ENCODE measurements at places on chromosomes 1 and 21.

GRCh38 chr1:24252185-24252780 lies 65.2 kb upstream of the IFNLR1 start:
- no peak for DNase-seq

GRCh38 chr1:26317612-26318337 lies at the start of gene CD52:
CD52 (plus strand) TSS chr1:26317958; CDS start chr1:26318018, 60 bp downstream.
- DNase-seq = no peak

DNA sequence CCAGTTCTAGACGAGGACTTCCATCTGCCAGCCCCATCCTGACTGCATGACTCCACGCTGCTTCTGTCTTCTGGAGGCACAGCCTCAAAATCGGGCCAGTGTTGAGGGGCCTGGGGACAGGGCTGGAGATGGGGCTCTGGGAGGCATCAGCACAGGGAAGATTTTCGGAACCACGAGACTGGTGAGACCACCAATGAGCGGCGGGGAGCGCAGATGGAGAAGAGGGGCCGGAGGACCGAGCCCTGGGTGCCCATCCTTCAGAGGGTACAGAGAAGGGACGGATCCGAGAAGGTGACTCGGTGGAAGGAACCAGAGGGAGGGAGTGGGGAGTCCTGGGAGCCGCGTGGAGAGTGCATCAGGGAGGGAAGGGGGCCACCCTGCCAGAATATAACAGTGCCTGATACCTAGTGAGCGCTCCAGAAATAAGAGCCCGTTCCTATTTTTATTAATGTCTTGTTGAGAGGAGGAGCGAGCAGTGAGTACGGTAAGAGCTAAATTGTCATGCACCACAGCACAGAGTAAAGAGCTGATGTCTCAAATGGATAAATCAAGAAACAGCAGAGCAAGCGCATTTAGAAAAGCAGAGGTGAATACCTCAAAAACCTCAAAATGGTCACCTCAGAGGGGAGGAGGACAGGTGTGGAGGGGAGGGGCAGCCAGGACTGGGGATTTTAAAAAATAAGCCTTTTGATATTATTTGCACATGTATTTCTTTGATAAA lies 26.2 kb upstream of the KIF26B start:
- no peak for DNase-seq

DNA sequence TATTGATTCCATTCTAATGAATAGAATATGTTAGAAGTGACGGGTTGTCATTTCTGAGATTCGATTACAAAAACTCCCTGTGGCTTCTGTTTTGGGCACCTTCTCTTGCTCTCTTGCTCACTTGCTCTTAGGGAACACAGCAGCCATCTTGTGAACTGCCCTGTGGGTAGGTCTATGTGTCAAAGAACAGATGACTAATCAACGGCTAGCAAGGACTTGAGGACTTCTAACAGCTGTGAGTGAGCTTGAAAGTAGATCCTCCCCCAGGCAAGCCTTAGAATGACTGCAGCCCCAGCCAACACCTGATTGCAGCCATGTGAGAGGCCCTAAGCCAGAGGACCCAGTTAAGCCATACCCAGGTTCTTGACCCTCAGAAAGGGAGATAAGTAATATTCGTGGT lies 49.3 kb downstream of the AZIN2 start:
- DNase-seq = no peak

- no peak for DNase-seq
Observed at GRCh38 chr1:201648066-201648906, 109.4 kb downstream of the NAV1 start.

GRCh38 chr1:152565535-152566215 lies 905 bp downstream of the LCE3E start:
- DNase-seq = no peak

GRCh38 chr1:33031506-33031905 lies 5.2 kb downstream of the AK2 start:
- DNase-seq = no peak

GRCh38 chr1:39683591-39684312 lies 7.5 kb downstream of the HPCAL4 start:
- no peak for DNase-seq

- DNase-seq = no peak
Observed at GRCh38 chr1:903721-904271, 19.9 kb upstream of the SAMD11 start.

- no peak for DNase-seq
Observed at GRCh38 chr1:109975718-109976117, 8.8 kb upstream of the AHCYL1 start.

GRCh38 chr1:206909161-206909882 lies 12.1 kb downstream of the IL24 start:
- DNase-seq = no peak

DNA sequence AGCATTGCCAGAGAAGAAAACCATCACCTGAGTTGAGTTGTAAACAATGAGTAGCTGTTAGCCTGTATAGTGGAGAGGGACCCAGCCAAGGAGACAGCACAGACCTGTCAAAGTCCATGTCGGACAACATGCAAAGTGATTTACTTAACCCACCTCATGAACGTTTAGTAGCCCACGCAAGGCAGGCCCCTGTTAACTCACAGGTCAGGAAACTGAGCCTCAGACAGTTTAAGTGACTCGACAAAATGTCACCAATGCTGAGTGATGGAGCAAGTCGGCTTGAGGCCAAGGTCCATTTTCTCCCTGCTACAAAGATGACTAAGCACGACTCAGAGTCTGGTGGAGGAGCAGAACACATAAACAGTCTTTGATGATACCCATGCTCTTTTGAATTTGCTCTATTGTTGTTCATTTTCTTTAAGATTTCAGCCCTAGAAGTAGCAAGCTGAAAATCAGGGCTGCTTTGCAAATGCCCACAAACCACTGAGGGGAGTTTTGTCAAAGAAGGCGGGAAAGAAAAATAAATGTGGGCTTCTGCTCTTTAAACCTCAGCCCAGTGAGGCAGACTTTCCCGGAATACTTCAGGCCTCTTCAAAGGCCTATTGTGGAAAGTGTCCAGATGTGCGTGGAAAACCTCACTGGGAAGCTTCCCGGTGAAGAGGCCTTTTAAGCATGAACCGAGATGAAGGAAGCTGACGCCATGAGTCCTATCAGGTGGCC lies 83.8 kb upstream of the HOOK1 start:
- DNase-seq = no peak

DNA sequence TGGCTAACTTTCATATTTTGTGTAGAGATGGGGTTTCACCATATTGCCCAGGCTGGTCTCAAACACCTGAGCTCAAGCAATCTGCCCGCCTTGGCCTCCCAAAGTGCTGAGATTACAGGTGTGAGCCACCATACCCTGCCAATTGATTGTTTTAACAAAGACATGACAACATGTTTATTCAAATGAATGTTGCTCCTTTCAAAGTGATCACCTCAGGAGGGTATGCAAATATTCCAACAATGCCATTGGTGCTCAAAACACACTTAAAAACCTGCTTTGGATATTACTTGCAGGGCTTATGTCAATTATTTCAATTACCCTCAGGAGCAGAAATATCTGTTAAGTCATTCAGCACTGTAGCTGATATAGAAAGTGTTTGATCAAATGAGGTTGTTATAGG lies 7.9 kb downstream of the LAX1 start:
- no peak for DNase-seq

DNA sequence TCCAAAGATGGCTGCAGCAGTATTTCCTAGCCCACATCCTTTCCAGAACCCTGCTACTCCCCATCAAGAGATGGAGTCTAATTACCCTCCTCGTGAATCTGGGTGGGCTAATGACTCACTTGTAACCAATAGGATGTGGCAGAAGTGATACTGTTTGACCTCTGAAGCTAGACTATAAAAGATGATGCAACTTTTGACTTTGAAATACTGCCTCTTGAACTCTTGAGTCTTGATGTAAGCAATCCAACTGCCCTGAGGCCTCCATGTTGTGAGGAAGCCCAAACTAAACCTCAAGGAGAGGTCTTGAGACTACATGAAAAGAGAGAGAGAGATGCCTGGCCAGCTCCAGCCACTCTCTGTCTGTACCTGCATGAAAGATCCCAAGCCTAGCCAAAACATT lies 29.5 kb downstream of the LMO4 start:
- DNase-seq = no peak

DNA sequence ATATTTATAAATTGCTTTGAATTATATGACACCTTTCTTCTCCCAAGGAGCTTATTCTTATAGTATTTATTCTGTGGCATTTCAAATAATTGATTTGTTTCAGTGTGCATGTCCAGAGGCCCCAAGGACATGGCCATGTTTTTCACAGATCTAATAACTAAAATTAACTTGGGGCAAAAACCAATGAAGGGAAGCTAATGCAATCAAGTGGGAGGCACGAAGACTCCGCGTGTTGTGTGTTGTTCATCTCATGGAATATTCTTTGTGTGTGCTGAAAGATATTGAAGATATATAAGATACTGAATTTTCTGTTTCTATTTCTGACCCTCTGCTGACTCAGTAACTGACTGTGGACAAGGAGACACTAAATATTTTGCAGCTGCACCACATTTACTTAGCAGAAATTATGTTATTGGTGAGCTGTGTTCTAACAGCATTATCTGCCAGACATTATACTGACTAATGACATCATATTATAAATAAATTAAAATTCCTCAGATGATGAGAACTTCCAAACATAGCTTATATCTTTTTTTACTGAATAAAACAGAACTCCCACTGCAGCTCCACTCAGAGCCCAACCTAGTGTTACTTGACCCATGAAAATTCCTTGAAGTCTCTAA lies 519.3 kb upstream of the CXADR start:
- DNase-seq = no peak

GRCh38 chr1:195733826-195734225 lies 874.4 kb downstream of the KCNT2 start:
- DNase-seq = no peak

- DNase-seq = no peak
Observed at GRCh38 chr1:182764029-182764727, 25.4 kb upstream of the NPL start.

- DNase-seq = no peak
Observed at GRCh38 chr1:230851291-230851691, 17.0 kb downstream of the C1orf198 start.

DNA sequence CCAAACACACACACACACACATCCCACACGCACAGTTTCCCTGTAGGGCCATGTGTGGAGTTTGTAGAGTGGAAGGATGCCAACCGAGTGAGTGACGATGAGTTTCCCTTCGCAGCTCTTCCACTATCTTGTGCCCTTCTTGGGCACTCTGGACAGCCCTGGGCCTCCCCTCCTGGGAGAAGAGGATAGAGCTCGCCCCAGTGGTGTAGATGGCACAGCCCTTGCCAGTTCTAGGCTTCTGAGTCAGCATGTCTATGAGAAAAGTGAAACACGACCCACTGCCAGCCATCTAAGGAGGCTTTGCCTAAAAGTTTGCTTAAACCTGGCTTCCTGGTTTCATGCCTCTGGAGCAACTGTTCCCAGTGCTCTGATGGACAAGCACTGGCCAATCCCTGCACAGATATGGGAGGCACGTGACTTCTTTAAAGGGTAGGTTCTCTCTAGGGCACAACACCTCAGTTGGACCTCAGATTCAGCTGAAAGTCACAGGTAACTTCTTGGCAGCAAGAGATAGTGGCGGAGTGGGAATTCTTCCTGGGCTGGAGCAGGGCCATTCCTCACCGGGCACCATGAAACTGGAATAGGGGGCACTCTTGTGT lies 195.9 kb upstream of the GALNT2 start:
- DNase-seq = no peak

DNA sequence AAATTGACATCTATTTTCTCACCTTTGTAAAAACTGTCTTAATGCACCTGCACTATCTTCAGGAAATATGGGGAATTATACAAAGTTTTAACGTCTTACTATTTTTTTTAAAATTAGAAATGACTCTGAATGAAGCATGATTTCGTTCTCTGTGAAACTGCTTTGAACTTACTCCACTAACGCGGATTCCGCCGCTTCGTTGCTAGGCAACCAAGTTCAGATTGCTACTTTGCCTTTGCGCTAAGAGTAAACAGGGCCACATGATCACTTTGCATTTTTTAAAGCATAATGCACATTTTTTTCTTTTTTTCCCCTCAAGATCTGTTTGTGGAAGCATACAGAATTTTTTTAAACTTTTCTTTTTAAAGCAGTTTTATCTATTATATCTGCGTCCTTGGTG lies 690.5 kb downstream of the BRINP3 start:
- DNase-seq = no peak

GRCh38 chr1:170617591-170618330 lies 46.2 kb upstream of the PRRX1 start:
- no peak for DNase-seq

DNA sequence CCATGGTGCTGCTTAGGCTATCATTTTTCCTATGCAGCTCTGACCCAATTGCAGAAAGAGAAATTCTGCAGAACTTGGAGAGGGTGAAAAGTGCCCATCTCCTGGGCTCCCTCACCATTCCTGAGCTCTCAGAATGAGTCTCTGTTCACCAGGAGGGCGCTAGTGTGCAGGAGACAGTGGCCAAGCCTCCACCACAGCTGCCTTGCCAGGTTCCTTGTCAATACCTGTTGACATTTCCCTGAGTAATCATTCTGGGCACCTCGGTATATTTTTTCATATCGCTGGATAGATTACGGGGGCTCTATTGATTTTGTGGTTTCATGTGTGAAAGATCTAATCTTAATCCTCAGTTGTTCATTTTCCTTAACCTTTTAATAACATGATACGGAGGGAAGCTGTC lies 13.0 kb upstream of the C8B start:
- DNase-seq = no peak

Data from left renal cortex interstitium (tissue), 4 donors.